ENCODE measurements at places on chromosomes 12 and 14.

DNA sequence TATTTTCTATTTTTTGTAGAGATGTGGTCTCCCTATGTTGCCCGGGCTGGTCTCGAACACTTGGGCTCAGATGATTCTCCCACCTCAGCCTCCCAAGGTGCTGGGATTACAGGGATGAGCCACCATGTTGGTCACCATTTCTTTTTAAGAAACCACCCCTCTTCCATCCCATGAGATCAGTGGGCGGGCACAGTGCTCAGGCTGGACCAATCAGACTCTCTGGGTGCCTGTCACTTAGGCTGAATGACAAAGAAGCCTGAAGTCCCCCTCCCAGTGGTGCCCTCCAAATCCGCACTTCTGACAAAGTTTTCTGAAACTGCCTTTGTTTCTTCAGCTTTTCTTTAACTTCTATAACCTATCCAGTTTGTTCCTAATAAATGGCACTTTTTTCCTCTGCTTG lies 48.2 kb downstream of the CALM1 start:
- DNase-seq = no peak

DNA sequence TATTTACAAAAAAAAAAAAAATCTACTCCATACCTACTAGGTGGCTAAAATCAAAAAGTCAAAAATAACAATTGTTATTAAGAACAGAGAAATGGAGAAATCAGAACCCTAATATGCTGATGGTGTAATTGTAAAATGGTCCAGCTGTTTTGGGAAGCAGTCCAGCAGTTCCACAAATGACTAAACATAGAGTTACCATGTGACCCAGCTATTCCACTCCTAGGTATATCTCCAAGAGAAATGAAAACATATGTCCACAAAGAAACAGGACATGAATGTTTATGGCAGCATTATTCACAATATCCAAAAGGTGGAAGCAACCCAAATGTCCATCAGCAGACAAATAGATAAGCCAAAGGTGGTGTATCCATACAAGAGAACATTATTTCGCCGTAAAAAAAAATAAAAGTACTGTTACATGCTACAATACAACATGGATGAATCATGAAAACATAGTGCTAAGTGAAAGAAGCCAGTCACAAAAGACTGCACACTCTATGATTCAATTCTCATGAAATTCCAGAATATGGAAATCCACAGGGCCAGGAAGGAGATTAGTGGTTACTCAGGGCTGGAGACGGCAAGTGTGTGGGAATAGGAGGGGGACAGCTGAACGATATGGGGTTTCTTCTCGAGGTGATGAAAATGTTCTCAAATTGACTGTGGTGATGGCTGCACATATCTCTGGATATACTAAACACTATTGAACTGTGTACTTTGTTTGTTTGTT lies 9.1 kb upstream of the DPF3 start:
- no peak for DNase-seq

- no peak for DNase-seq
Measured at GRCh38 chr14:89108608-89109007, 284.2 kb downstream of the TTC8 start.

DNA sequence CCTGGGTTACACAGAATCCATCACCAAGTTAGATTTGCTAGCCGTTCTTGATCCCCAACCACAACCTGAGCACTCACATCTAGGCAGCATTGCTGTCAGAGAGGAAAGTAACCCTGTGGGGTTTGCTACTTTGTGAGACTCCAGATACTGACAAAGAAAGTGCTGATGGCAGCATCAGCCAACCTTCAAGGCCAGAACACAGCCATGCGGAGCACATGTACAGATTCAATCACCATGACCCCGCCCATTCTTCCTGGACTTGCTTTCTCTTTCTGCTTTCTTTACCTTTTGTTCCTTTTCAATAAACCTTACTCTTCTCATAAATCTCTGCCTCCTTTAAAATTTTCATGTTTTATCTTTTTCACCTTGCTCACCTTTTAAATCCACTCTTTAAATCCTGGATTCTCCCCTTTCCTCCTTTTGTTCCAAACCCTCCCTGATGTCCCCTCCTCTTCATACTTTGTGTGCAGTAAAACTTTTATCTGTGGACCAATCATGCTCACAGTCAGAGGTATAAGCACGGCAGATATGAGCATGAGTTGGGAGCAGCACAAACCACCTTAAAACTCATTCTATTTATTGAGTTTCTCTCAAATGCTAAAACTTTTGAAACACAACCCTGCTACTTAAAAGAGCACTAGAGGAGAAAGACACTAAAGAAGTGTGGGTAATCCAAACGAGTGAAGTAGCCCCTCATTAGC lies 21.9 kb upstream of the CERS5 start:
- DNase-seq = no peak

DNA sequence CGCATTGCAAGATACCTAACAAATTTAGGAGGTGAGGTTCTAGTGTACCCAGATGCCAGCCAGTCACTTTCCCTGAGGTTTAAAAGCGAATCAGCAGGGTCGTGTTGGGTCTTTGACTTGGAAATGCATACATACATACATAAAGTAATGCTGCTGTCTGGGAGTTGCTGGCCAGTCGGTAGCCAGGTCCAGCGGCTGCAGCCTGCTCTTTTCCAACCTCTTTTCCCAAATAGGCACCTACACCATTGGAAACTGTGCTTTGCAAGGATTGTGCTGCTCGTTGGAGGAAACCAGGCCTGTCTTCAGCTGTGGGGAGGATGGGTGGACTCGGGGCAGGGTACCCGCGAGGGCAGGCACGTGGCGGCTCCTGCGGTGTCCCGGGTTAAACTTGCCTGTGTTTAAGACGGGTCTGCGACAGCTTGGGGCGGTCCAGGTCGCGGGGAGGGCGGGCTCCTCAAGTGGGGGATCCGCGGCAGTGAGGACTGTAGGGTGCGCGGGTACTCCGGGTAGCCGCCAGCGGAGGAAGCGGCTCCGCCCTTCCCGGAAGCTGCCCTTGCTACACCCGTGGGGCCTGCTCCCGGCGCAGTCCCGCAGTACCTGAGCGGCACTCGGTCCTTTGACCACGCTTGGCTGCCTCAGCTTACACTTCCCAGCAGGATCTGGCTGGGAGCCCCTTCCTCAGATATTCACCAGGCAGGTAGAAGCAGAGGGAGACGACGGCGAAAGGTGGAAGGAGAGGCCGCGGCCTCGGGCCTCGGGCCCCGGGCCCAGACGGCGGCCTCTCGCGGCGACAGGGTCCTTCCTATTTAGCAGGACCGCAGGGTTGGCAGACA lies 2.7 kb downstream of the TTC6 start:
- DNase-seq = no peak

GRCh38 chr12:23204933-23205778 lies 580.2 kb downstream of the ETNK1 start:
- DNase-seq = peak; percentile 65

GRCh38 chr12:25764892-25765291 lies 193.6 kb upstream of the RASSF8 start:
- peak; percentile 65 for DNase-seq

- no peak for DNase-seq
Measured at GRCh38 chr14:26056036-26056616, 541.7 kb downstream of the NOVA1 start.

GRCh38 chr12:29133181-29133580 lies 15.9 kb upstream of the FAR2 start:
- DNase-seq = no peak

DNA sequence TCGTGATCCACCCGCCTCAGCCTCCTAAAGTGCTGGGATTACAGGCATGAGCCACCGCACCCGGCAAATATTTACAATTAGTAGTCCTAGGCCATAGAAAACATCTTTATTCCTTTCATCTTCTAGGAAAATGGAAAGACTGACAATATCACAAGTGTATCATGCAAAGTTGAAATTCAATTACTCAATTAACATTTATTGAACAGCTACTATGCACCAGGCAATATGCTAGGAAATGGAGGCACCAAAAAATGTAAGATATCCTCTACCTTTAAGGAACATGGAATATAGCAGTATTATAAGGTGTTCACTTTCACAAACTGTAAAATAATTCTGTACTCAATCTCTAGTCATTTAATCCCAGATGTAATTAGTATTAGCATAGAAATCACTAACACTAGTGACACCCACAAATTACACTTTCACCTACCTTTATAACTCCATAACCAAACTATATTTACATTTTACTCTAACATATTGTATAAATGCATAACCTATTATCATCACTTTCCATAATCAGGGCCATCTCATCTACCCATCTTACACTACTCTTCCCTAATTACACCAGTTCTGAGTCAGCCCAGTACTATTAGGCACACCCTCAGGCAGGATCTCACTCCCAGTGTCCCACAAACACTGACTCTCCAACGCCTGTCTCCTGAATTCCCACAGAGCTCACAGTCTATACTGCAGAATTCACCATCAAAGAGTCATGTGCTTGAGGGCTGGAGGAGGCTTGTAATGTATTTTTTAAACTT lies 10.4 kb downstream of the CORO1C start:
- DNase-seq = no peak

GRCh38 chr14:90818715-90819114 lies 2.5 kb upstream of the TTC7B start:
- DNase-seq = no peak

GRCh38 chr14:34199585-34199984 lies 248.7 kb upstream of the EGLN3 start:
- DNase-seq = no peak

- peak; percentile 28 for DNase-seq
Measured at GRCh38 chr12:68001486-68002466, 12.5 kb downstream of the IFNG-AS1 start.

- DNase-seq = no peak
Measured at GRCh38 chr12:80756875-80757274, 40.2 kb downstream of the MYF5 start.

DNA sequence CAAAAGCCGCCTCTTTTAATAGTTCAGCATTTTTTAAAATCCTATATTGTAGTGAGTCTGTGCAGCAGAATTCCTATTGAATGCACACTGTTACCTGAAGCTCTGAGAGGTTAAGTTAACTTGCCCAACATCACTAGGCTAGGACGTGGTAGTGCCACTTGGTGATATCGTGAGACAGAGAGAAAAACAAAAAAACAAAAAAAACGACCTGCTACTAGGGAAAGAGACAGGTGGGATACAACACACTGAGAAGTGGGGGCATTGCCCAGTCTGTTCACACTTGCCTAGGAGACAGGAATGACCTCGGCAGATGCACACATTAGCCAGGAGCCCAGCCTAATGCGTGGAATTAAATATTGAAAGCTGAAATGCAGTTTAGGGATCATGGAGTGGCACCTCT lies 129.7 kb upstream of the CCND2 start:
- DNase-seq = no peak

- DNase-seq = no peak
Measured at GRCh38 chr14:105273062-105273461, 24.7 kb downstream of the BTBD6 start.

GRCh38 chr12:79769860-79770485 lies 79.2 kb upstream of the PAWR start:
- no peak for DNase-seq

- no peak for DNase-seq
Measured at GRCh38 chr12:117662220-117662619, 300.8 kb upstream of the NOS1 start.

DNA sequence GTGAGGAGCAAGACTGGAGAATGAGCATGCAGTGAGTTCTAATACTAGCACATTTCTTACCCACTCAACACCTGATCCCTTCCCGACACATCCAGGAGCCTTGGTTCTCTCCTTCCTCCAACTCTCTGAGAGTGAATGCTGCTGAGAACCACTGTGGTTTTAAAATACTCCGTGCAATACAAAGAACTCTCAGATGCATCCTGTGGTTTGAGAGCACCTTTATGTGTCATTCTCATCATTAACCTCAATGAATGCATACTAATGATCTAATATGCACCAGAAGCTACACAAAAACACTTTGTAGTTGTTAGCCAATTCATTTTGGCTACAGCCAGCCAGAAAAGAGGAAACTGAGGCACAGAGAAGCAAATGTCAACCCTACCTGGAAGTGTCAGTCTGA lies 87.6 kb downstream of the GALNT8 start:
- DNase-seq = no peak

DNA sequence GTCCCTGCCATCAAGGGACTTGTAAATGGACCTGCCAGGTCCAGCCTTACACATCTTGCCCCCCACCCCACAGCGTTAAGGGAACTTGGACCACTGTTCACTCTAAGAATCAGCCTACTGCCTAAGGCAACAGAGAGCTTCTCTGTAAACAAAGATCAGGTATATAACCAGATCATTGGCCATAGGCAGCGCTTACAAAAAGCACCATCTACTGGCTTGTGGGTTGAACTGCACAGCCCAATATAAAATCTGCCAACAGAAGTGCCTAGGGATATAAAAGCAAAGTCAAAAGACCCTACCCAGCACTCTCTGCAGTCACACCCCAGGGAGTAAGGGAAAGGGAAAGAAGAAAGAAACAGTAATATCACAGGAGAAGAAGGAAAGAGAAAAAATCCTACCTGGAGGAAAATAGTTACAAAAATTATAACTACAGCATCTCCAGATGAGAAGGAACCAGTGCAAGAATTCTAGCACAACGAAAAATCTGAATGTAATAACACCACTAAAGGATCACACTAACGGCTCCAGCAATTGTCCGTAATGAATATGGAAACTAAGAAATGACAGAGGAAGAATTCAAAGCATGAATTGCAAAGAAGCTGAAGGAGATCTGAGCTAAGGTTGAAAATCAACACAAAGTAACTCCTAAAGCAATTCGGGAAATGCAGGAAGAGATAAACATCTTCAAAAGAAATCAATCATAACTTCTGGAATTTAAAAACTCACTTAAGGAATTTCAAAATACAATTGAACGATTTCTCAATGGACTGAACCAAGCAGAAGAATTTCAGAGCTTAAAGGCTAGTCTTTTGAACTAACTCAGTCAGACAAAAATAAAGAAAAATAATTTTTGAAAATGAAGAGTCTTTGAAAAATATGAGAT lies 95.2 kb upstream of the PCED1B start:
- DNase-seq = peak; percentile 73

DNA sequence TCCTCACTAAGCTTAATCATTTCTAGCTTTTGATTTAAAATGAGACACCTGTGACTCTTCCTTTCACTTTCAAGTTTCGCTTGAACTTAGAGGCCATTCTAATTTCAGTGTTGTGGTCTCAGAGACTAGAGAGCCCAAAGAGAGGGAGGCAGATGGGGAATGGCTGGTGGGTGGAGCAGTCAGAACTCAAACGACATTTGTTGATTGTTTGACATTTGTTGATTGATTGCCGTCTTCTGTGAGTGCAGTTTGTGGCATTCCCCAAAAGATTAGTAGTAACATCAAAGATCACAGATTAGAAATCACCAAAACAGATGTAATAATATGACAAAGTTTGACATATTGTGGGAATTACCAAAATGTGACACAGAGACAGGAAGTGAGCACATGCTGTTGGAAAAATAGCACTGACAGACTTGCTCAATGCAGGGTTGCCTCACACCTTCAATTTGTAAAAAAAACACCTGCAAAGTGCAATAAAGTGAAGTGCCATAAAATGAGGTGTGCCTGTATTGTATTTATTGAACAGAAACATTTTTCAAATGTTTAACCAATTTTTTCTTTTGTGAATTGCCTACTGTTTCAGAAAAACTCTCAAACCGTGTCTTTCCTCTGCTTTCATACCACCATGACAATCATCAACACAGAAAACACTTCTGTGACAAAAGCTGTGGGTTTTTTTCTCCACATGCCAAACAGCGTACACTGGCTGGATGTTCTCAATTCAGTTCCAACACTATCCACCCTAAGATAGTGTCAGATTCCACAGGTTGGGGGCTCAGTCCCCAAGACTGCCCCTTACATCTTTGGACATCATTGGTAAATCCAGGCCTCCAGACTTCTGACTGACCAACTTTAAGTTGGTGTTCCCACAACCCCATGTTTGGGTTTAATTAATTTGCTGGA lies 376.3 kb upstream of the RGS6 start:
- no peak for DNase-seq

Data from cardiac muscle cell (in vitro differentiated cells and primary cell).